Stimulated activated CD4-positive, alpha-beta T cell treated with anti-CD3 and anti-CD28 coated beads, Interleukin-4, amount 100 ng/mL, for 48 hours (primary cell): ENCODE measurements at places on chromosomes 1 and 21.

GRCh38 chr1:25697435-25698217 lies 81.0 kb downstream of the MAN1C1 start:
- DNase-seq = no peak

GRCh38 chr1:163842571-163842970 lies 520.8 kb downstream of the NUF2 start:
- DNase-seq = no peak

DNA sequence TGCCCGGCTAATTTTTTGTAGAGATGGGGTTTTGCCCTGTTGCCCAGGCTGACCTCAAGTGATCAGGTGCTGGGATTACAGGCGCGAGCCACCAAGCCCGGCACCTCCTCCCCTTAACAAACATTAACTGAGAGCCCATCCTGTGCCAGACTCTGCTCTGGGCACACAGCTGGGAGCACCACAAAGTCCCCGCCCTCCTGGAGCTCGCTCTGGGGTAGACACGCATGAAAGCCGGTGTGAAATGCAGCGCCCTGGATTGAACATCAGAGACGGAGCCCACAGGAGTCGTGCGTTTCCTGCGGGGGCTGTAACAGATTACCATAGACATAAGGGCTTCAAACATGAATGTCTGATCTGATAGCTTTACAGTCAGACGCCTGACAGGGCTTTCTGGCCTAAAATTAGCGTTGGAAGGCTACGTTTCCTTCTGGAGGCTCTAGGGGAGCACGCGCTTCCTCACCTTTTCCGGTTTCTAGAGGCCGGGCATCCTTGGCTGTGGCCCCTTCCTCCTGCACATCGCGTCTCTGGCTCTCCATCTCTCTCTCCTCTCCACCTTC lies 14.3 kb downstream of the SLC27A3 start:
- DNase-seq = no peak

- no peak for DNase-seq
Measured at GRCh38 chr1:79929356-79929755, 922.8 kb upstream of the ADGRL4 start.

GRCh38 chr1:13228343-13228781 lies 2.4 kb upstream of the PRAMEF18 start:
- DNase-seq = peak; percentile 28

DNA sequence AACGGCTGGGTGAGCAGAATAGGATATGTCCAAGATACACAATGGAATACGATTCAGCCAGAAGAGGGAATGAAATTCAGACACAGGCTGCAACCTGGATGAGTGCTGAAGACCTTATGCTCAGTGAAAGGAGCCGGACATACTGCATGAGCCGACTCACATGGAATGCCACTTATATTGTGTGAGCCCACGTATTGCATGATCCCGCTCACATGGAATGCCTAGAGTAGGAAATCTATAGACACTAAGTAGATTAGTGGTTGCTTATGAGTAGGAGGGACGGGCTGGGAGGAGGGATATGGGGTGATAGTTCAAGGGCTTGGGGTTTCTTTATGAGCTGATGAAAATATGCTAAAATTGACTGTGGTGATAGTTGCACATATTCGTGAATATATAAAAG lies 26.8 kb downstream of the TMPRSS2 start:
- DNase-seq = no peak

DNA sequence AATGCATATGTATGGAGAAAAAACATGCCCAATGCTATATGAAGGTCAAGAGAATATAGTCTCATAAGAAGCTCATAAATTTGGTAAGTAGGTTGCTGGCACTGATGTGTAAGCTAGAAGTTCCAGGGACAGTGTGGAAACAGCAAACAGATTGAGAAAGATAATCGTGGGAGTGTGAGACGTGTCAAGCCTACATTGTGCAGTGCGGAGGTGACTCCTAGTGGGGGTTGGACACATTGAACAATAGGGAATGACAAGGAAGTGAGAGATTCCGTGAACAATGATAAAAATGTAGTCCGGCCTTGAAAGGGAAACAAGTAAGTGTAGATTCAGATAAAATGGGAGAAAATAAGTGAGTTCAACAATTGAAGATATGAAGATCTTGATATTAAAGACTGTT lies 788.4 kb upstream of the PRMT6 start:
- no peak for DNase-seq

- DNase-seq = no peak
Measured at GRCh38 chr1:154745286-154745731, 124.8 kb downstream of the KCNN3 start.

GRCh38 chr21:25561668-25562641 lies 45.3 kb downstream of the MRPL39 start:
- DNase-seq = peak; percentile 76

DNA sequence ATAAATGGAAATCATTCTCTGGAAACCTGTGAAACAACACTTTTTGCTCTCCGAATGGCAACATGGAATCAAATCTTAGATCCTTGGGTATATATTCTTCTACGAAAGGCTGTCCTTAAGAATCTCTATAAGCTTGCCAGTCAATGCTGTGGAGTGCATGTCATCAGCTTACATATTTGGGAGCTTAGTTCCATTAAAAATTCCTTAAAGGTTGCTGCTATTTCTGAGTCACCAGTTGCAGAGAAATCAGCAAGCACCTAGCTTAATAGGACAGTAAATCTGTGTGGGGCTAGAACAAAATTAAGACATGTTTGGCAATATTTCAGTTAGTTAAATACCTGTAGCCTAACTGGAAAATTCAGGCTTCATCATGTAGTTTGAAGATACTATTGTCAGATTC lies 45.7 kb downstream of the PTGFR start:
- DNase-seq = no peak

- DNase-seq = no peak
Measured at GRCh38 chr1:24015221-24016210, 35.4 kb upstream of the SRSF10 start.

- DNase-seq = no peak
Measured at GRCh38 chr1:147156642-147157041, 15.6 kb downstream of the PRKAB2 start.

DNA sequence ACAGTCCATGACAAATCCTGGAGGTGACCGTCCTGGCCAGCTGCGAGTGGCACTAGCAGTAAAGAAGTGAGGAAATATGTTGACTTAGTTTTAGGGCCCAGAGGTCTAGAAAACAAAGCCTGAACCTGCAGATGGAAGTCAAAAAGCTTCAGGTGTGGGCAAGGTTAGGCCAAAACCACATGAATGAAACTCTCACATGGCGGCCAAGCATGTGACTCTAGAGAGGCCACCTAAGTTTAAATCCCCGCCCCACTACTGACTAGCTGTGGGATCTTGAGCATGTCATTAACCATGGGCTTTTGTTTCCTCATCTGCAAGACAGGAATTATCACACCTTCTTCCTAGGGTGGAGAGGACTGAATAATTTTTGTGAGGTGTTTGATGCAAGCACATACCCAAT lies 148.2 kb upstream of the DAB1 start:
- DNase-seq = no peak

GRCh38 chr1:39142401-39143060 lies 62.0 kb upstream of the MACF1 start:
- DNase-seq = no peak

GRCh38 chr1:52635321-52636089 lies 2.5 kb downstream of the SHISAL2A start:
- no peak for DNase-seq

- DNase-seq = no peak
Measured at GRCh38 chr1:167623951-167624350, 6.1 kb upstream of the RCSD1 start.

GRCh38 chr1:164611754-164612642 lies 53.0 kb downstream of the PBX1 start:
- DNase-seq = no peak

GRCh38 chr1:221101807-221102605 lies 222.8 kb downstream of the HLX start:
- no peak for DNase-seq

GRCh38 chr1:187509091-187509490 lies 680.3 kb downstream of the PLA2G4A start:
- DNase-seq = no peak

DNA sequence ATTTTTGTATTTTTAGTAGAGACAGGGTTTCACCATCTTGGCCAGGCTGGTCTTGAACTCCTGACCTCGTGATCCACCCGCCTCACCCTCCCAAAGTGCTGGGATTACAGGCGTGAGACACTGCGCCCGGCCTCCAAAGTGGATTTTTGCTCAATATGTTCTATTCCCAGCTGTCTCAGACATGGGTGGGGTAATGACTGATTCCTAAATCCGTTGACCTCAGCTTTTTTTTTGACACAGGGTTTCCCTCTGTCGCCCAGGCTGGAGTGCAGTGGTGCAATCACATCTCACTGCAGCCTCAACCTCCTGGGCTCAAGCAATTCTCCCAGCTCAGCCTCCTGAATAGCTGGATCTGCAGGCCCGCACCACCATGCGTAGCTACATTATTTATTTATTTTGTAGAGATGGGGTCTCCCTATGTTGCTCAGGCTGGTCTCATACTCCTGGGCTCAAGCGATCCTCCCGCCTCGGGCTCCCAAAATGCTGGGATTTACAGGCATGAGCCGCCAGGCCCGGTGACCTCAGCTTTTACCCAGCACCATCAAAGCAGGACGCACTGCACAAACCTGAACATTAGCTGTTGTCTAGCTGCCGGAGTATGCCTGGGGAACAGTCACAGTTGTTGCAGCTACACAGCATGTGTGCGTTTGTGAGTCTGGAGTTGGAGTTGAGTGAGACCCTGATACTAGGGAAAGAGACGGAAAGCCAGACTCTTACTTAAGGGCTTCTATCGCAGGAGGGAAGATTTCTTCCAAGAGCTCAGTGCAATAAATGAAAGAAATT lies 43.7 kb upstream of the PSEN2 start:
- no peak for DNase-seq

DNA sequence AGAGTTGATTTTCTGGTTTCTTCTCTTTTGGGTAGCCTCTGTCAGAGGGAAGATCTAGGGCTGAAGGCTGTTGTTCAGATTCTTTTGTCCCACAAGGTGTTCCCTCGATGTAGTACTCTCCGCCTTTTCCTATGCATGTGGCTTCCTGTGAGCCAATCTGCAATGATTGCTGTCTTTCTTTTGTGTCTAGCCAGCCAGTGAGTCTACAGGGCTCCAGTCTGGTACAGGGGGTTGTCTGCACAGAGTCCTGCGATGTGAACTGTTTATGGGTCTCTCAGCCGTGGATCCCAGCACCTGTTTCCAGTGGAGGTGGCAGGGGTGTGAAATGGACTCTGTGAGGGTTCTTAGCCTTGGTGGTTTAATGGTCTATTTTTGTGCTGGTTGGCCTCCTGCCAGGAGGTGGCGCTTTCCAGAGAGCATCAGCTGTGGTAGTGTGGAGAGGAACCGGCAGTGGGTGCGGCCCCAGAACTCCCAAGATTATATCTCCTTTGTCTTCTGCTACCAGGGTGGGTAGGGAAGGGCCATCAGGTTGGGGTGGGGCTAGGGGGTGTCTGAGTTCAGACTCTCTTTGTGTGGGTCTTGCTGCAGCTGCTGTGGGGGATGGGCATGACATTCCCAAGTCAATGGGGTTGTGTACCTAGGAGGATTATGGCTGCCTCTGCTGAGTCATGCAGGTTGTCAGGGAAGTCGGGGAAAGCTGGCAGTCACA lies 81.3 kb upstream of the C21orf91 start:
- no peak for DNase-seq

DNA sequence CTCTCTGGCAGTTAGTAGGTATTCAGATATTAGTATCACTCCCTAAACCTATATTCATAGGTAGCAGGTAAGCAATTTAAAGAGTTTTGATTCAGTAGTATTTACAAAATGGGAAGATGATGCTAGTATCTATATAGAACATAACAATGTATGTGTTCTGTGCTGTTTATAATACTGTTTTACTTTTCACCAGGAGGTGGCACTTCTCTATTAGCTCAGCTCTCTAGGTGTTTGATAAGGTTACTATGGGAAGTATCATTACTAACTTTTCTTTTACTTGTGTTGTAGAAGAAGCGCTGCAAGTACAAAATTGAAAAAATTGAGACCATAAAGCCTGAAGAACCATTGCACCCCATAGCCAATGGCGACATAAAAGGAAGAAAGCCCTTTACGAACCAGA lies 49.4 kb upstream of the FASLG start:
- DNase-seq = no peak

- DNase-seq = no peak
Measured at GRCh38 chr1:65284229-65284628, 25.1 kb upstream of the DNAJC6 start.

GRCh38 chr1:242847390-242847993 lies 323.0 kb upstream of the PLD5 start:
- DNase-seq = no peak

DNA sequence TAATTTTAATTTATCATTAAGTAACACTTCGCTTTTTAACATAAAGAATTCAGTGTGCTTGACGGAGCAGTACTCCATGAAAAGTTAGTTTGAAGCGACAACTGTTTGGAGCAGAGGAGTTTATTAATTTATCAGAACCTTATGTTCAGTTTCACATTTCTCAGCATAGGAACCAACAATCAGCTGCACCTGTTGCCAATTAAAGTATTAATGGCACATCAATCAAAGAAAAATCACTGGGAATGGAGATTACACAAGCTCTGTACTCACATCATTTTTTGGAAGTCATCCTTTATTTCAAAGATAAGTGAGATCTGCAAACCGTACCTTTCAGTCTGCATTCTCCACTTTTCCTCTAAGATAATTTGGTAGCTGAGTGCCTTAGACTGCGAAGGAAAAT lies 344.6 kb downstream of the LMO4 start:
- no peak for DNase-seq

GRCh38 chr1:109298666-109299557 lies 7.9 kb downstream of the MYBPHL start:
- no peak for DNase-seq

DNA sequence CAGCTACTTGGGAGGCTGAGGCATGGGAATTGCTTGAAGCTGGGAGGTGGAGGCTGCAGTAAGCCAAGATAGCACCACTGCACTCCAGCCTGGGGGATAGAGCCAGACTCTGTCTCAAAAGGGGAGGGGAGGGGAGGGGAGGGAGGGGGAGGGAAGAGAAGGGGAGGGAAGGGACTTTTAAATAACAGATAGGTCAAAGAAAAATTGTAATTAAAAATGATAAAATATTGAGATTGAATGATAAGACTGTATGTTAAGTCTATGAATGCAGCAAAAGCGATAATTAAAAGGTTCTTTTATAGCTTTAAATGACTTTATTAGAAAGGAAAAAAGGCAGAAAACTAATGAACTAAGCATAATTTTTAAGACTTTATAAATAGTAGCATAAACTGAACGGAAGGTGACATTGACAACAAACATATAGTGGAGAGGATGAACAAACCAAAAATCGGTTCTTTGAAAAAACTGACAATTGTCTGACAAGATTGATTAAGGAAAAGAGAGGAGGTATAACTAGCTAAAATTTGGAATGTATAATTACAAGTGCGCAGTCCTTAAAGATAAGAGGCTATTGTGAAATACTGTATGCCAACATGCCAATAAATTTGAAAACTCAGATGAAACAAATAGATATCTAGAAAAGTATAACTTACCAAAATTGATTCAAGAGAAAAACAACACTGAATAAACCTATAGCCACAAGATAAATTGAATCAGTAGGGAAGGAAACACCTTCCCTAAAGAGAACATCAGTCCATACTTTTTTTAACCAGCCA lies 8.4 kb downstream of the SPOCD1 start:
- no peak for DNase-seq
